Esophagus squamous epithelium (tissue), 5 donors: ENCODE measurements at places on chromosomes 2 and 18.

- DNase-seq: no peak
Observed at GRCh38 chr18:74252039-74252395, 39.7 kb downstream of the CYB5A start.

DNA sequence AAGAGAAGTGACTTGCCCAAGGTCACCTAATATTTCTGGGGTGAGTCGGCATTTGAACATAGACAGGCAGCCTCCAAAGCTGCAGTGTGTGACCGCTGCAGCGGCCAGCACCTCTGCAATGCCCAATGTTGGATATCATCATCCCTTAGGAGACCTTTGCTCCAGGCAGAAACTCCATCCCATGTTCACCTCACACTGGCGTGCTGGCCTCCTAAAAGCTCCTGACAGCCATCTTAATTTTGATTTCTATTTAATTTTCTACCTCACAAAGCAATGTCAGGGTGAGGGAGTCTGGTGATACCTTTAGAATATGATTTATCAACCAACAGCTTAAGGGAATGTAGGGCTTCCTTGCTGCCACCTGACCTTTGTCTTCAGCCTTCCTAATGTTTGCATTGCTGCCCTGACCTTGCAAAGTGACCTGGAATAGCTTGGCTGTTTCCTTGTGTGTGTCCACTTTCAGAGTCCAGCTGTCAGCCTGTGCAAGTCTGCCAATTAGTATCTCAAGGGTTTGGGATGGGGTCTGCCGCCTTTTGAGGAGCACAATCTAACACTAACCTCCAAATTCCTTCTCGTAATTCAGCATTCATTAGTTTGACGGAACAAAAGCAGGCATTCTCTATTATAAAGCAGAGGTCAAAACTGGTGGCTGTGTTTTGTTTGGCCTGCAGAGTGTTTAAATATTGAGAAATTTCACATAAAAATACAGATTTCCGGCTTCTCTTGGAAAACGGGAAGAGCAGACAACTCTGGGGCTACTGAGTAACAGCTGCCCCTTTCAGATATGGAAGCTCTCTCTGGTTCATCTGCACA is 127.6 kb downstream of the PLEKHM3 start:
- no peak for DNase-seq

GRCh38 chr2:212745359-212745758 is 206.8 kb upstream of the ERBB4 start:
- DNase-seq: no peak

DNA sequence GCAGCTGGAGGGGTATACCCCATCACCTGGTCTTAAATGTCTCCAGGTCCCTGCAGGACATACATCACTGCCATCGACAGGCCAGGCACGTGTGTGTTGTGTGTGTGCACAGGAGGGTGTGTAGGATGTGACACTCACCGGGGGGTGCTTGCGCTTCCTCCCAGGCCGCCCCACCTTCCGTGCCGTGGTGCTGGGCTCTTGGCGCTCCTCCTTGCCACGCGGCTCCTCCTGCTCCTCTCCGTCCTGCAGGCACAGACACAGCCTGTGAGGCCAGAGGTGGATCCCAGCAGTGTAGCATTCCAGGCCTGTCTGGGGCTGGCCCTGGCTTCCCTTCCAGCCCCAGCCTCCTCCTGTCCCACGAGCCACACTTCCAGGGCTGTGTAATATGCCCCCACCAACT is 41.7 kb downstream of the DNMT3A start:
- DNase-seq: no peak

DNA sequence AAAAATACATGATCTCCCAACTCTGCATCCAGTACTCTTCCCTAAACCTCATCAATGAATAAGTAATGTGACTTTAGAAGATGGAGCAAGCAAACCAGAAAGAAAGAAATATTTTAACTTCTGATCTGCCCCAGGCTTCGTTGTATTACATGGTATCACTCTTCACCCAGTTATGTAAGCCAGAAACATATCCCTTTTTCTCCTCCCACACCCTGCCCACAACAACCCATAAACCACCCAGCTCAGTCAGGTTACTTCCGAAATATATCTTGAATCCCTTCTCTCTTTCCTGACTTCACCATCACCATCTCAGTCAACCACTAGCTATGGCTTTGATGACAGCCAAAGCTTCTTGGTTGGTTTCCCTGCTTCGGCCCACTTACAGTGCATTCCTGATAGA is 295.8 kb upstream of the PARD3B start:
- DNase-seq: no peak
